DMS 273 treated with DMSO at 0.1 percent for 48 hours (cell line): ENCODE measurements at places on chromosomes 11 and 22.

- DNase-seq, result no peak
Measured at GRCh38 chr11:111466615-111467014, 45.6 kb downstream of the BTG4 start.

GRCh38 chr11:7667460-7667859, 5.8 kb downstream of the CYB5R2 start:
- DNase-seq, result no peak

- no peak for DNase-seq
Measured at GRCh38 chr11:76307396-76307795, 73.5 kb downstream of the THAP12 start.

DNA sequence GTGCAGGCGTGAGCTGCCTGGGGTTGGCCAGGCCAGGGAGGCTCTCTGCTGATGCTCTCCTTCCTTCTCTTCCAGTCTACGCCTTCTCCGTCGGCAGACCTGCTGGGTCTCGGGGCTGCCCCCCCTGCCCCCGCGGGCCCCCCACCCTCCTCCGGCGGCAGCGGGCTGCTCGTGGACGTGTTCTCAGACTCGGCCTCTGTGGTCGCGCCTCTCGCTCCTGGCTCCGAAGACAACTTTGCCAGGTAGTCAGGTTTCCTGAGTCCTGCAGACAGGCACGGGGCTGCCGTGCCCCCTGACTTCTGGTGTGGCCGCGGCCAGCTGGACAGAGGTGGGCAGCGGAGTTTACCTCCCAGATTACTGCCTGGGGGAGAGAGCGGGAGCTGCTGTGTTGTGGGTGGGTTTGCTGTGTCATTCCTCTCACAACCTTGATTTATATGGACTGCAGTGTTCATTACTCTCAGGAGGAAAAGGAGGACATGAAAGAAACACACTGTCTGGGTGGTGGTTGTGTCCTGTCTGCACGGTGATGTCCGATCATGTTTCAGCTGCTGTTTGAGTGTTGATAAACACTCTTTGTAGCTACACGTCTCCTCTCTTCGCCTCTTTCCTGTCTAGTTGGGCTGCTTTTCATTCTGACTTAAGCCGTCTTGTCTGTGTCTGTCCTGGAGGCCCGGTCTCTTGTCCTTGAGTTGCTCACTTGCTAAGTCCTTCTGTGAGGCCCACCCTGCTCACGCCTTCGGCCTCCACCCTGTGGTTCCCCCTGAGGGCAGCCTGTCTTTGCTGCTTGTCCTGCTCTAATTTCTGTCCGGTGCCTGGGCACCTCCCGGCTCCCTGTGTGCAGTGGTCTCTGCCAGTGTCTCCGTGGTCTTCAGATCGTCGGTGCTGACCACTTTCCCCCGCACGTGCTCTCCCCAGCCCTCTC, 35.9 kb downstream of the MUC6 start:
- DNase-seq, result no peak

GRCh38 chr22:50032109-50032871, 19.7 kb upstream of the IL17REL start:
- no peak for DNase-seq

DNA sequence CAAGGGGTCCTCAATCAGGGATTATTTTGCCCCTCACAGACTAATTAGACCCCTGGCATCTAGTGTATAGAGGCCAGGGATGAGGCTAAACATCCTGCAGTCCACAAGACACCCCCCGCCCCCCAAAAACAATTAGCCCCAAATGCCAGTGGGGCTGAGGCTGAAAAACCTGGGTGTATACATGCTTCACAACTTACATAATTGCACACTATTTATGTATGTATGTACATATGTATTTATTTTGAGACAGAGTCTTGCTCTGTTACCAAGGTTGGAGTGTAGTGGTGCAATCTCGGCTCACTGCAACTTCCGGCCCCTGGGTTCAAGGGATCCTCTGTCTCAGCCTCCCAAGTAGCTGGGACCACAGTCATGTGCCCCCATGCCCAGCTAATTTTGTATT, 28.8 kb upstream of the SHANK2 start:
- no peak for DNase-seq

GRCh38 chr11:72983560-72983959, 158.6 kb downstream of the FCHSD2 start:
- no peak for DNase-seq

- no peak for DNase-seq
Measured at GRCh38 chr11:931385-931784, 5.7 kb downstream of the AP2A2 start.
